ENCODE measurements at places on chromosomes 2 and 18.

GRCh38 chr2:237546876-237547395, 19.4 kb upstream of the PRLH start:
- DNase-seq = no peak

GRCh38 chr2:226839951-226840350, 4.1 kb downstream of the RHBDD1 start:
- peak; percentile 54 for DNase-seq

DNA sequence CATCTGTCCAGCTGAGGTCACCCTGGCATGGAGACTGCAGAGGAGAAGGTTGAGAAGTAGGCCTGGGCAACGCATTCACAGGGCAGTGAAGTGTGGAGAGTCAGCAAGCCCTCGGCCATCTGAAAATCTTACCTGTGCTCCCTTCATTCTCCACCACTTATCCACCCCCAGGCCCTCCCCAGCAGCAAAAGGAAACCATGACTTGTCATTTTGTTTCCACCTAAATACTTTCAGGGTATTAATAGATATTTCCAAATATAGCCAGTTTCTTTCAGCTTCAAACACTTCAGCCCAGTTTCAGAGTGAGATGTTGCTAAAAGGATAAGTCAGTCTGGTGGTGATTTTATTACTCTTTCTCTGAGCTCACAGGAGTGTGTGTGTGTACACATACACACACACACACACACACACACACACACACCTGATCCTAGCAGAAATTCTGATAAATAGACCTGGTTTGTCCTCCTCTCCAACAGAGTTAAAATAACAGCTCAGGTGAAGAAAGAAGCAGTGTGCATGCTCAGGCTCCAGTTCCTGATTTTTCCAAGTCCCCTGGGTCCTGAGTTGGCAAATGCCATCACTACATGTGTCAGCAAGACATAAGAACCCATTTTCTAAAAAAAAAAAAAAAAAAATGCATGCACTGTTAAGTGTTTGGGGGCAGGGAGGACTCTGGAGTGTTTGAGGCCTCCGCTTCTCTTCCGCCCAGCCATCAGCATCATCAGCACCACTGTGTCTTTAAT, 82.8 kb downstream of the LOXHD1 start:
- no peak for DNase-seq

DNA sequence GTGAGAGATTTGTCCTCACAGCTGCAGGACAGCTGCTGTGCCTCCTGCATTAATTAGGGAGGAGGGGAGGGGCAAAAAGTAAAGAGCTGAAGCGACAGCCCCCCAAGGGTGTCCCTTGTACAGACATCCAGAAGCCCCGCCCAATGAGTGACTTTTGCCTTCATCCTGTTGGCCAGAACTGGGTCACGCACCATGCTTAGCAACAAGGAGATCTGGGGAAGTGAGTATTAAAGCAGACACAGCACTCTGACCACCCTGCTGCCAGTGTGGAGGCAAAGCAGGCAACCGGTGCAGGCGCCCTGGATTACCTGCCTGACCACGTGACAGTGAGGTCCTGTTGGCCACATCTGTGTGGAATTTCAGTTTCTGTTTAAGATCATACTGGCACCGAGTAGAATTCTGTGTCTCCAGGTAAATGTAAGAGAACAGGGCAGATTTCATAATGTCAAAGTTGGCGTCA, 21.5 kb upstream of the BIN1 start:
- no peak for DNase-seq

DNA sequence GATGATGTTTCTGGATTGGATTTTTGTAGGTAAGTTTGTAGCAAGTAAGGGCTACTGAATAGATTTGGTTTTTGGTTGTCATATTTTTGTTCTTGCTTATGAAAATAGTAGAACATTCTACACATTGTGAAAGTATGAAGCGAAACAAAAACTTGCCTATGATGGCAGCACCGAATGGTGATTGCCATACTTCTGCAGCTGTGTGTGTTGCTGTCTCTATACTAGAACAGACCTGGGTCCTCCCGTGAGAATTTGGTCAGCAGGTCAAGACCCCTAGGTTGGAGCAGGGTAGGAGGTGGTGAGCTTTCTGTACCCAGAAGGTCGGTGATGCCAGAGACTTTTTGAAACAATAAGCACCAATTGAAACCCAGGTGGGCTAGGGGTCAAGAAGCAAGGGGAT, 322.6 kb downstream of the PRKCE start:
- no peak for DNase-seq

DNA sequence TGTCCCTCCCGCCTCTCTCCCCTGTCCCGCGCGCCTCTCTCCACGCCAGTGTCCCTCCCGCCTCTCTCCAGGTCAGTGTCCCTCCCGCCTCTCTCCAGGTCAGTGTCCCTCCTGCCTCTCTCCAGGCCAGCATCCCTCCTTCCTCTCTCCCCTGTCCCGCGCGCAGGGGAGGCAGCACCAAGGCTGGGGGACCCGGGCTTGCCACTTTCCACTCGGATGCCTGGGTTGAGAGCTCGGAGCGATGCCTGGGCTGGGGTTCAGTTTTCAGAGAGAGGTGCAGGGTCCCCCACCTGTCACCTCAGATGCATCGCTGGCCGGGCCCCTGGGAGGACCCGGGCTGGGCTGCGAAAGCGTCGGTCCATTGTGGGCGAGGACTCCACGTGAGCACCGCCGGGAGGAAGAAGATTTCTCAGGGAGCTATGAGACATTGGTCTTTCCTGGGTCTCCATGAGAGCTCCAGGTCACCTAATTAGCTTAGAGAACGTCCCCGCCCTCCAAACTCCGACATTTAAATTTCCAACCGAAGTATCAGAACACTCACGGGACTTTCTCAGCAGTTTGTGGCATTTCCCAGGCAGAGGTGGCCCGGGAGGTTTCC, 2.1 kb downstream of the FBLN7 start:
- no peak for DNase-seq

DNA sequence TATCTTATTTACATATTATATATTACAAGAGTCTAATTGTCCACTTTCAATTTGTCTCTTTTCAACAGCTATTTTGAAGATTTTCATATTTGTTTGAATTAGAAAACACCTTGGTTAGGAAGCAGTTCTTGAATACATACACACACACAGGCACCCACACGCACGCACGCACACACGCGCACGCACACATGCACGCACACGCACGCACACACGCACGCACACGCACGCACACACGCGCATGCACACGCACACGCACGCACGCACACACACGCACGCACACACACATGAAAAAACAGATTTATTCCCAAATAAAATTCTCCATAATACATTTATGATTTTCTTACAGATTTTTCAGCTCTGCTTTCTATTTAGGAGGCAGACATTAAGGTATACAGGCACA, 220.7 kb downstream of the NYAP2 start:
- no peak for DNase-seq

- no peak for DNase-seq
Observed at GRCh38 chr2:42025151-42025582, 22.7 kb upstream of the PKDCC start.

DNA sequence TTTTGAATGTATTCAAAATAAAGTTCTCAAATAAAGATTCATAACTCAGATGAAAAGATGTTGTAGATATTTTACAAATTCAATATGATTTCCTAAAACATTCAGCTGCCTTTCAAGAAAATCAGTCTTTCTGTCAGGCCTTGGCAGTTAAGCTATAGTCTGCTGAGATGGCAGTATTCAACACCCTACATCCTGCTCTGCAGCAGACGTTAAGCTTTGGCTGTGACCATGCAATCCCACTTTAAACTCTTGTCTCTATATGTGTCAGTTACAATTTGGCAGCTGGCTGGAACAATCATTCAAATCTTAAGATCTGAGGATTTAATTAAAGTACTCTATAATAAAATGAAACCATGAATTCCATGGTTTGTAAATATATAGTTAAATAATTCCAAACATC, 567.3 kb upstream of the ZNF804A start:
- DNase-seq = no peak

- DNase-seq = peak; percentile 41
Observed at GRCh38 chr2:63192169-63192888, 141.7 kb downstream of the OTX1 start.

DNA sequence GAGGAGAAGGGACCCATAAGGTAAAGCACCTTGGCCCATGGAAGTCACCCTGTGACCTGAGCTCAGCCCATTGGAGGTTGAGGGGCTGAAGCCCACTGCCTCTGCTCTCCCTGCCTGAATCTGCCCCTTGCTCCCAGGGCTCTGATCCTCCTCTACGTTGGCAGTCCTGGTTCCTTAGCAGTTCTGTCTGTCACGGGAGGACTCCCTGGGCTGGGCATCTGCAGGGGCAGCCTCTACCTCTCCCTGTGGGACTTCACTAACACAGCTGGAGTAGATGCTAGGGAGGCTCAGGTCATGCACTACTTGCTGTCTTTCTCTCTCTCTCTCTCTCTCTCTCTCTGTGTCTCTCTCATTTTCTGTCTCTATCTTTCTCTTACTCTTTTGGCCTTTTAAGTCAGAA, 8.7 kb downstream of the GYPC start:
- no peak for DNase-seq

Measured in NCI-H2171 treated with DMSO at 0.1 percent for 48 hours (cell line).